ENCODE measurements at places on chromosomes 1 and 21.

DNA sequence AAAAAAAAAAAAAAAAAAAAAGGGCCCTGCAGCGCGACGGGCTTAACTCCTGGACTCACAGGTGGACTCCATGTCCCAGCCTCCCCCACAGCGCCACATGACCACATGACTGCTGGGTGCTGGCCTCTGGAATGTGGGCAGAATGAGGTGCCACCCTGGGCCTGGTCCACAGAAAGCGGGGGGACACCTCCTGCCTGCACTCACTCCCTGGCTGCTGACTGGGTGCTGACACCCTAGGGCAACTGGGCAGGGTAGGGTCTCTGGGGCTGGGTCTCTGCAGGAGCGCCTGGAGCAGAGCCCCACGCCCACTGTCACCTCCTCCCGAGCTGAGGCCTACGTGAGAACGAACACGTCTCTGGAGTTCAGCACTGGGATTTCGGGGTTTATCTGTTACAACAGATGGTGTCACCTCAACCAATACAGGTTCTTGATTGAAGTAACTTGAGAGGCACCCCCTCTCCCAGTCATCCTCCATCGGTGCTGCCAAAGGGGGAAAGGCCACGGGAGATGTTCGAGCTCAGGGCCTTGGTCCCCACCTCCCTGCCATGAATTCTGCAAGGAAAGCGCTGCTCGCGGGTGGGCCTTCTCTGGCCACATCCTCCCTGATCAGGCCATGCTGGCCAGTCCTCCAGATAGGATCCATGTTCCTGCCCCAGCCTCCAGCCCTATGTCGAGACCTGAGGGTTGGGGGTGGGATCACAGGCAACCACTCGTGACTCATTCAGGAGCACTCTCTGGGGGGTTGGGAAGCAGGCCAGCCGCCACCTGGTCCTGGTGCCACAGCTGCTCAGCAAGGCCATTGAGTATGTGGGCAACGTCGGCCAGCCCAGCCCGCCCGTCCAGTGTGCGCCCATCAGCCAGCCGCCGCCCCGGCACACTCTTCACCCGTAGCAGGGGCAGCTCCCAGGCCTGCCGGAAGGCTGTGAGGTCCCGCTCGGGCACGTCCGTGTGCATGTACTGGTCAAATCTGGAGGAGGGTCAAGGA, 5.4 kb downstream of the CPLANE2 start:
- DNase-seq: peak; percentile 39

- no peak for DNase-seq
Measured at GRCh38 chr21:42447182-42447581, 43.5 kb downstream of the UBASH3A start.

DNA sequence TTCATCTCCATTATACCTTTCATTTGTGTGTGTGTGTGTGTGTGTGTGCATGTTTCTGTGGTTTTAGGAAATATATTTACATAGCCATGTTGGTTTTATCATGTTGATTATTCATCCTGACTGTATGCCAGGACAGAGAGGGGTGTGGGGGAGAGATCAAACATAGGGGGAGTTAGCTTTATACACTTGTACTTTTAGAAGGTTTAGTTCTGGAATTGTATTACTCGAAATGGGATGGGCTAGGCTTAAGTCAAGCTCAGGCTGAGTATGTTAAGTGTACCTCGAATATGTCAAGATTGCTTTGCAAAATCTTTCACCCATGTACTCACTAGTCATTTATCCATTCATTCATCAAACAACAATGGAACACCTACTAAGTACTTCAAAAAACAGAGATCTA, 123.3 kb downstream of the HMCN1 start:
- DNase-seq: no peak

DNA sequence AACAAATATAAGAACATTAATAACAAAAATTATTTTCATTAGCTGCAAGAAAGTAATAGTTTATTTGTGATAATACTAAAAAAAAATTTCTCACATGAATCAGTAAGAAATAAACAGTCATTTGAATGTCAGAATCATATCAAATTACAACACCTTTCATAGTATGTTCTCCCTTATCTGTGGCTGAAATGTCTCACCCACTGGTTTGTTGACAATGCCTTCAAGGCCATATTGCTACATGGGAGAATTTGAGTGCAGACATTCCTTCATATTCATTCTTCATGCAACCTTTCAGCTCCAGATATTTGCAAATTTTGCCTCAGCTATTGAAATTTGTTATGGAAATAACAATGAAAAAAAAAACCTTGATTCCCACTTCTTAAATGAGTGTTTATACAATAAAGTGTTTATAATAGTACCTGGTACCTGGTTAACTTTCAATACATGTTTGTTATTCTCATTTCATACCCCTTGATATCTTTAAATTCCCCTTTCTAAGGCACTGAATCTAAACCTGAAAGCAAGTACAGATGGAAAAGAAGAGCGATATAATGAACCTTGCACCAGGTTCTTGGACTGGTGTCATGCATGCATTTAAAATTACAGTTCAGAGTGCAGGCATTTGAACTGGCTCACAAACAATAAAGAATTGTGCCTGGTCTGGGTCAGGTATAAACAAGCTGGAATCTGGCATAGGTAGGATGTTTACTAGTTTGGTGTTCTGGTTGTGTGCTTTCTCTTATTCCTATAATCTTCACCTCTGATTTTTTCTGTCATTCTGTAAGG, 242.2 kb upstream of the ADGRL2 start:
- DNase-seq: no peak

DNA sequence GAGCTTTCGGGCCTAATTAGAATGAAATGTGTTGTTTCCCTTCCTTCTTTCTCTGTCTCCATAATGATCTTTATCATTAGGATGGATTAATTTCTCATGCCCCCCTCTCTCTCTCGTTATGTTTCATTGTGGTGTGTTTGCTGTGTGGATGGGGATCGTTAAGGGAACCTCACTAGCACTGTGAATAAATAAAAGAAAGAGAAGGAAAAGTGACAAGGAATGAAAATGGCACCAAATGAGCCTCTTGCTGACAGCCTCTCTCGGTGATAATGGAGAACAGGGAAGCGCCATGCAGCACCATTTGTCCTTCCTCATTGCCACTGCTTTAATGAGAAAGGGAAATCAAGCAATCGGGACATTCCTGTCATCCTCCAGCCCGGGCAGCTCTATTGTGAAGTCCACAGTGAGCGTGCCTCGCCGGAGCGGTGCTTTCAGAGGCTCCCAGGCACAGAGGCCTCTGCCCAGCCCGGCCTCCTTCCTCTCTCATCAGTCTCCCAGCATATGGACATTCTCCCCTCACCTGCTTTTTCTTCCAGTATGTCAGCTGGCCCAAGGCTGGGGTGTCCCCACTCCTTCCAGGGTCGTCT, 265.7 kb upstream of the TMEM51 start:
- no peak for DNase-seq

DNA sequence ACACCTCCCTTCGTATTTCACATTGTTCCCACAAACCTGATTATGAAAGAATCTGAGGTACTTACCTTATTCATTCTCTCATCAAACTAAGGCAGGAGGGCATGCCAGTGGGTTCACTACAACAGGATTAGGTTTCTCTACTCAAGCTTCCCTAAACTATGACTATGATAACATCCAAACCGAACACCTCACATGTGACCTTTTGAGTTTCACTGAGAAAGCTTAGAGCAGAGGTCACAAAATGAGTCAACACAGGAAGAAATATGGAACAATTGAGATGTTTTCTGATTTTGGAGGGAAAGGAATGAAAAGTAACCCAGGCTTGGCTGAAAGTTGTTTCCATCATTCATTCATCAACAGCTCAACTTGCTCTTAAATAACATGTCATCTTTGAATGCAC, 24.1 kb downstream of the UBR4 start:
- DNase-seq: no peak

DNA sequence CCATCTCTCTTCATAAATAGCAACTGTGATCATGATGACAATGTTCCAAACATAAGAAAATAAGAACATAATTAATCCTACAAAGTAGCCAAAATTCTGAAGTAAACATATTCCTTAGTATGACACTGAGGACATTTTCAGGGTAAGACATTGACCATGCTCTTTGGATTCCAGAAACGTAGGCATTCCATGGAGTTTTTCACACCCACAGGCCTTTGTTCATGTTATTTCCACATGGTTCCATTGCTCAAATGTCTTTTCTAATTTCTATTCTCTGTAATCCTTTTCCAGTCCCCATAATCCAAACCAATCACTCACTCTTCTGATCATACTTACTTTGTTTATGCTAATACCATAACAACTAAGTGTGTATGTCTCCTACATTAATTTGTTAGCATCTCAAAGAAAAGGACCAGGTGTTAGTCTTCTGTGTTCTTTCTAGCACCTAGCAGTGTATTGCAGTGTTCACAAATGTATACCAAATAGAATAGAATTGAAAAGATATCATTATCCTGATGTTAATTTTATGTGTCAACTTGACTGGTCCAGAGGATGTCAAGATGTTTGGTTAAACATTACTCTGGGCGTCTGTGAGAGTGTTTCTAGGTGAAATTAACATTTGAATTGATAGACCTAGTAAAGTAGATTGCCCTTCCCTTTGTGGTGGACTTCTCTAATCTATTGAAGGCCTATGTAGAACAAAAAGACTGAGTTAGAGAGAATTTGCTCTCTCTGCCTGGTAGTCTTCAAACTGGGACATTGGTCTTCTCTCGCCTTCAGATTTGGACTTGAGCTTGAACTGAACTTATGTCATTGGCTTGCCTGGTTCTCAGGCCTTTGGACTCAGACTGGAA, 516.6 kb downstream of the PTPRC start:
- DNase-seq: no peak

DNA sequence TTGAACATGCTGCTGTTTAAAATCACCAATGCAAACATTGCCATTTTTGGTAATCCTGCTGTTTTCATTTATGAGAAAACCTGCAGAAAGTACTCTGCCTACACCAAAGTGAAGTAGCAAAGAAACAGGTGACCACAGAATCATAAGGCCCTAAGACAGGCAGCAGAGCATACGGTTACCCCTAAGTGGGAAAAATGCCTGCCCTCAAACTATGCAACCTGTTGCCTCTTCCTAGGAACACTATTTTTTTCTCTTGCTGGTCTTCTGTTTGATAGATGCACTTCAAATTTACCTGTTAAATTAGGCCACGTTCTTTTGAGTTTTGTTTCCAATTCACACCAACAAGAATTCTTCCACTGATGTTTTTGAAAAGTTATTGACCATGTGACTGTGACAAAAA, 89.5 kb upstream of the RAB4A start:
- no peak for DNase-seq

- DNase-seq: no peak
Measured at GRCh38 chr21:38300141-38300578, 43.4 kb downstream of the KCNJ15 start.

DNA sequence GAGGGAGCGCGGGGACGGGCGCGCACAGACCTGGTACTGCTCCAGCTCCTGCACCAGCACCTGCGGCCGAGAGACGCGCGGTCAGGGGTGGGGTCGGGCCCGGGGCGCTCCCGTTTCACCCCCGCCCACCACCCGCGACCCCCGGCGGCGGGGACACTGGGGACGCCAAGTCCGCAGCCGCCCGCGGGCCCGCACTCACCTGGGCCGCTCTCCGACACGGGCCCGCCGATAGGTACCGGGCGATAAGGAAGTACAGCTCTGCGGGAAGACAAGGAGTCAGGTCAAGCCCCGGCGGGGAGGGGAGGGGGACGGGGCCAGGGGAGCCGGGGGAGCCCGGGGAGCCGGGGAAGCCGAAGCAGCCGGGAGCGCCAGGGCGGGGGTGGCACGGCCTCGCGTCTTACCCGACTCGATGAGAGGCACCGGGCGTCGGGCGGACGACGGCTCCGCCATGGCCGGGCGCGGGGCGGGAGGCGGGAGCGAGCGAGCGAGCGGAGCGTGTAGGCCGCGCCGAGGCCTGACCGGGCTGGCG, 326 bp downstream of the BRWD1 start:
- peak; percentile 85 for DNase-seq

- DNase-seq: no peak
Measured at GRCh38 chr1:229860926-229861325, 206.1 kb upstream of the GALNT2 start.

GRCh38 chr1:177928194-177928593, 41.7 kb downstream of the SEC16B start:
- DNase-seq: no peak

GRCh38 chr21:31117128-31117916, 79.0 kb upstream of the KRTAP19-8 start:
- DNase-seq: no peak

DNA sequence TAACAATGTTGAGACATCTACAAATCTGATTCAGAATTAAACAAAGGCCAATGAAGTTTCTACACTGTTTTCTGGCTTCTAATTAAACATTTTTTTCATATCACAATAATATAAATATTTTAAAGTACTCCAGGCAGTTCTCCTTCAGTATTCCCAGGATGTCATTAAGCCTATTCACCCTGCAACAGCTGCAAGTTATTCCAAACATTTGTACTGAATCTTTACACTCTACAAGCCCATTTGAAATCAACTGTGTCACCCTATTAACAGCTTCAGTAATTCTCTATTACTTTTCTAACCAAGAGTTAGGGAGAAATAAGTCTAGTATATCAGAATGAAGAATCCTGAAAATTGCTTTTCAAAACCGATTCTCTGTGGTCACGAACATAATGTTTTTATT, 124.6 kb downstream of the OLFML2B start:
- no peak for DNase-seq
